ENCODE measurements at places on chromosomes 3 and 15.

GRCh38 chr3:154779571-154779970 lies 300.5 kb upstream of the MME start:
- DNase-seq, result no peak

GRCh38 chr3:150740733-150741496 lies 22.1 kb downstream of the SIAH2 start:
- DNase-seq, result no peak

DNA sequence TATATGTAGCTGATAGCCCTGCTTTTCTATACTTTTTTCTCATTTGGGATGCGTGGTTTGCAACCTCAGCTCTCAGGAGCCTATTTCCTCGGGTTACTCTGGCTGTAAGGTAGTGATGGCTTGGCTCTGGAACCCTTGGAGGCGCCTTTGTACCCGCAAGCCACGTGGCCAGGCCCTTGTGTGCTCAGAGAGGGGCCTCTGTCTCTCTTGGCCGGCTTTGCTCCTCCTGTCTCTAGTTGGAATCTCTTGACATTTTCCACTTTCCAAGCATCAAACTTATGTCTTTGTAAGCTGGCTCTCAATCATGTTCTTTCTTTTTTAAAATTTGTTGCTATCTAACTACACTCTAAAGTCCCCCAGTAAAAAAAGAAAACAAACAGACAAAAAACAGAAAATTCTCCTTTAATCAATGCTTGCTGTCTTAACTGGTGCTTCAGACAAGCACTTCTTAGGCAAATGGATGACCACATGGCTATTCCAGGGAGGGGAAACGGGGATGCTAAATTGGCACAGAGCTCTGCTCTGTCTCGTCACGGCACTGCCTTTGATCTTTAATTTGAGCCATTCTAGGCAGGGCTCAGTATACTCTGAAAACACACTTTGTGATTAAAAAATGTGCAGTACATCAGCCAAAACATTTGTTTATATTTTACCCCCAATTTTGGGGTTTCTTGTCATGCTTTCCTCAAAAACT lies 180.4 kb upstream of the NR2E3 start:
- DNase-seq, result no peak

GRCh38 chr15:58065445-58066041 lies at the start of gene ALDH1A2:
Gene ALDH1A2, minus strand, starts transcription at chr15:58065711. Its CDS starts 61 bp downstream, at chr15:58065650.
- no peak for DNase-seq

DNA sequence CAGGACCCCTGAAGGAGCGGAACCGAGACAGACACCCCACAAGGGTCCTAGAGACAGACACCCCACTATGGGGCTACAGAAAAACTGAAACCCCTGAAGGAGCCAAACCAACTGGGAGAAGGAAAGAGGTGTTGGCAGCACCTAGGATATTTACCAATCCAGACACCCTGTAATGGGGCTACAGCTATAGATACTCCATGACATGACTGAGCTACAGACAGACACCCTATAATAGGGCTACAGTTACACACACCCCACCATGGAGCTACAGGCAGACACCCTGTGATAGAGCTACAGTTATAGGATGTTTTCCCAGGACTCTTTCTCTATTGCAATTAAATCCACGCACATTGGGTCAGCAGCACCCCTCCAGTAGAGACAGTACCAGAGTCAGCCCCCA lies 22.6 kb upstream of the ADGRG7 start:
- DNase-seq, result no peak
